ENCODE measurements at places on chromosomes 3 and 15.

DNA sequence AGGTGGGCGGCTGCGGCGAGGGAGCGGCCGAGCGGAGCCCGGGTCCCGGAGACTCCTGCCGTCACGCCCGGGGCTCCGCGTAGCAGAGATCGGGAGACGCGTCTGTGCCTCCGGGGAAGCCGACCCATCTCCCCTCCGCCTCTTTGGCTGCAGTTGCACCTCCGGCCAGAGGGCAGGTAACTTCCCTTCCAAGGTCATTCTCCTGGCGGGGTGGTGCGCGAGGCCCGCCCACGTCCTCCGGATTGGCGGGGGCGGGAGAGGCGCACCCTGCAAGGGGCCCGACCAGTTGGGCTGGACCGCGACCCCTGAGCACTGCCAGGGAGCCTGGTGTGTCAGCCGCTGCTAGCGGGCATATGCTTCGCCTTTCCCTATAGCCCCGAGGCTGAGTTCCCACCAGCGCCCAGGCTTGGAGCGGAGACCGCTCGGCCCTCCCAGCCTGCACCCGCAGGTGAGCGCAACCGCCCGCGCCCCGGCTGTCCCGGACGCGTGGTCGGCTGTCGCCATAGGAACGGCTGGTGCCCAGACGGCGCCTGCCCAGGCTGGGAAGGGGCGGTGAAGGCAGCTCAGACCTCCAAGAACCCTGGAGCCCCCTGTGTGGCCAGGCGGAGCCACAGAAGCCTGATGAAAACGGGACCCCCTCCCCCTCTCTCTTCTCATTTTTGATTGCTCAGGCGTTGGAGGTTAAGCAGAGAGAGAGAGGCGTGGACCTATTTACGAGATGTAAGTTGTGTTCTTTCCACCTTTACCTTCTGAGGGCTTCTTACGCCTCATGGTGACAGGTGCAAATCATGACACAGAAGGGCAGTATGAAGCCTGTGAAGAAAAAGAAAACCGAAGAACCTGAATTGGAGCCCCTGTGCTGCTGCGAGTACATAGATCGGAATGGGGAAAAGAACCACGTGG, 453 bp downstream of the ZDHHC23 start:
- DNase-seq: peak; percentile 43

DNA sequence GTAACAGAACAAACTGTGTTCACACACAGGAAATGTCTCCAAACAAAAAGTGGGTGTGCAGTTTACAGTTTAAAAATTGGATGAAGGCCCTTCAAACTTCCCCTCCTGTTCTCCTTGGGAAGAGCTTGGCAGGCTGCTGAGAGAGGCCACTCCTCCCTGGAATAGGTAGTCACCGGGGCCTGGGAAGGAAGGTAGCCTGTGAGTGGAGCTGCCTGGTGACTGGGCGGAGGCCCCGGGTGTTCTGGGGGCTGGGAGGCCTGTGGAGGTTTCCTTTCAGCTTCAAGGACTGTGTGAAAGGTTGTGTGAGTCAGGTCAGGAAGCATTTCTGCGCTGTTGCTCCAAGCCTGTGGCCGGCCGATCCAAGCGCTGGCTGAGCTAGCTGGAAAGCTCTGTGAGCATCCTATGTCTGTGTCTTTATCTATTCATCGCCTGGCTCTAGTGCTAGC, 14.1 kb downstream of the SLCO3A1 start:
- no peak for DNase-seq

- DNase-seq: no peak
Measured at GRCh38 chr3:101940521-101941317, 91.4 kb downstream of the NFKBIZ start.

GRCh38 chr15:57516327-57517029, 75.2 kb upstream of the MYZAP start:
- no peak for DNase-seq

- no peak for DNase-seq
Measured at GRCh38 chr15:73082812-73083211, 30.5 kb downstream of the NEO1 start.

DNA sequence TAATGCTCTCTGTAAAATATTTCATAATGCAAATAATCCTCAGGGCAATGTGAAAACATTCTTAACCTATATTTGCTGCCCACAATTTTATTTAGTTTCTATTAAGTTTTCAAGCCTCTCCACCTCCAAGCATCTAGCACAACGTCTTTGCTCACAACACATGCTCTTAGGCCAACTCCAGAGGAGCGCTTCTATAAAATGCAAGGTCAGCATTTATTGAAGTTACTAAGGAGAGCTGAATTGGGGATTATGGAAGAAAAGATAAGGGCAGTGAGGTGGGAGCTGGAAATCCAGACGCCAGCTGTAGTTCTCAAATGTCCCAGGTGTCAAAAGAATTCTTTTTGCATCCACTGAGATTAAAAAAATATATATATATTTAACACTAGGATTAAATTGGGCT, 996 bp downstream of the RABL3 start:
- DNase-seq: no peak

DNA sequence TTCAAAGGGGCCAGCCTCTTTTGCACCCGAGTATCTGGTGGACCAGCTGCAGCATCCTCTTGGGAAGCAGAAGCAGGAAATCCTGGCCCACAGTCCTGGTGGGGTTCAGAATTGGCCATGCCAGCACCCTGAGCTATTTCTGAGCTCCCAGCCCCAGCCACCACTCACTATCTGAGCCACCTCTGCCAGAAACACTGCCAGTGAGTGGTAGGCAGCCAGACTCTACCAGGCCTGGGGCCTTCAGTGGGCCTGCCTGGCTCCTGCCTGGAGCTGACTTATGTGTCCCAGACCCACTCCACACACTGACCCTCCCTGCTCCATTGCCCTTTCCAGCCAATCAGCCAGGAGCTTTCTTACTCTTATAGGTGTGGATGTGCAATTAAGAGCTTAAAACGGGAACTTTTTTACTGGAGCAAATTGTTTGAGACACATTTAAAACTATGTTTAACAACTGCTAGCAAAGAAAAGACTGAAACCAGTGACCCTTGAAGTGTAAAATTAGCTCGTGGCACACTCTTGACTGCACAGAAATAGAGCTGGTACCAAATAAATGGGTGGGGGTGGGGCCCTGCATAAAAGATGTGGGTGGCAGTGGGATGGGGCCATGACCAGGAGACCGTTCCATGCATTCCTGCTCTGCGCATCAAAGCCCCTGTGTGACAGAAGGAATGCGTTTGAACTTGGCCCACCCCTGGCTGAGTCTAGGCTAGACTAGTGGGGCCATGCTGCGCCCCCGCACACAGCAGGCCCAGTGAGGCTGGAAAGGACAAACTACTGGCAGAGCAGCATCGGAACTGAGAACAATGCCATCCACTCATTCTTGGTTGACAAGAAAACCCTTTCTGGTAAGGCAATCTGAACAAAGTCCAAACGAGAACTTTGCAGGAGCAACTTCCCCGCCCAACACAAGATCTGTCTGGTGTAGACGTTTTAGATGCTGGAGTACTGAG, 48.0 kb downstream of the CTNNB1 start:
- no peak for DNase-seq

DNA sequence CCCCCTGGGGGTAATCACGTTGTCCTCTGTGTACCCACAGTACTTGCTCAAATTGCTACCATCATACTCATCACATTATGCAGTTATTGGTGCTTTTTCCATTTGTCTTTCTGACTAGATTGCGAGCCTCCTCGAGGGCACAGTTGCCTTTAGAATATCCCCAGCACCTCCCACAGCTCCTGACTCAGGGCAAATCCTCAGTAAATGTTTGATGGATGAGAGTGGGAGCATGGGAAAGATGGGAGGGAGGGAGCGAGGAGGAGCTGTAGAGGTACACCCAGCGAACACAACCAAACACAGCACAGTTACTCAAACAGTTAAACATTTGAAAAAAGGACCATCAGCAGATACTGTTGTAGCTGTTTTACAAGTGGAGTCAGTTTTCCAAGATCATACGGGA, 27.9 kb downstream of the SIDT1 start:
- no peak for DNase-seq

DNA sequence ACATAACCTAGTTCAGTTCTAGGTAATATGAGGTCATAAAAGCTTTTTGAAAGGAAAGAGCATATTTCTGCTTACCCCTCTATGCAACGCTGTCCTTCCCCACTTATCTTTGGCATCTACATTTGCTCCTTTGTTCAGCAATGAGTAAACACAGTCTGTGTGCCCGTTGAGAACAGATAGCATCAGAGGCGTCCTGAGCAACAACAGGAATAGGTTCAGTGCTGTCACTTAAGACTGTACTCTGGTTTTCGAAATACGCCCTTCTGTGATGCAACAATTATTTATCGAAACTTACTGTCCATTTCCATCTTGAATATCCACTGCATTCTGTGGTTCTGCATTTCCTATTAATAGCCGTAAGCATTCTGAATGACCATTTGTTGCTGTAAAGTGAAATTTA, 84.4 kb downstream of the BTD start:
- DNase-seq: no peak

GRCh38 chr15:29128671-29129070, 141.0 kb downstream of the NSMCE3 start:
- DNase-seq: no peak

- no peak for DNase-seq
Measured at GRCh38 chr15:90560229-90560776, 30.6 kb downstream of the CRTC3 start.

DNA sequence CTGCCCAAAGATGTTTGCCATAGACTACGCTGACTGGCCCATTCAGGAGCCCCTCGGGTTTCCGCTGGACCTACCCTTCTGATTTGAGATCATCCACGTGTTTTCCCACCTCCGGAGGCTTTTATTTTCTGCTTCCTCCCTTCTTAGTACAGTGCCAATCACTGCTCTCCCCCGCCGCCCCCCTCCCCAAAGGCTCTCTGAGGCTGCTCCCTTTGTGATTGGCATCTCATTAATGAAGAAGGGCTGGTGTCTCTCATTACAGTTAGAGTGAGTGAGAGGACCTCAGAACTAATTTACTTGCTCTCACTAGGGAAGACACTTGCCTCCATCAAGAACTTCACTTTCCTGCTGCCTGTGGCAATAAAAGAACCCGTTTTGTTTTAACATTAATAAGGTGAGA, 284.7 kb upstream of the ICE2 start:
- no peak for DNase-seq

DNA sequence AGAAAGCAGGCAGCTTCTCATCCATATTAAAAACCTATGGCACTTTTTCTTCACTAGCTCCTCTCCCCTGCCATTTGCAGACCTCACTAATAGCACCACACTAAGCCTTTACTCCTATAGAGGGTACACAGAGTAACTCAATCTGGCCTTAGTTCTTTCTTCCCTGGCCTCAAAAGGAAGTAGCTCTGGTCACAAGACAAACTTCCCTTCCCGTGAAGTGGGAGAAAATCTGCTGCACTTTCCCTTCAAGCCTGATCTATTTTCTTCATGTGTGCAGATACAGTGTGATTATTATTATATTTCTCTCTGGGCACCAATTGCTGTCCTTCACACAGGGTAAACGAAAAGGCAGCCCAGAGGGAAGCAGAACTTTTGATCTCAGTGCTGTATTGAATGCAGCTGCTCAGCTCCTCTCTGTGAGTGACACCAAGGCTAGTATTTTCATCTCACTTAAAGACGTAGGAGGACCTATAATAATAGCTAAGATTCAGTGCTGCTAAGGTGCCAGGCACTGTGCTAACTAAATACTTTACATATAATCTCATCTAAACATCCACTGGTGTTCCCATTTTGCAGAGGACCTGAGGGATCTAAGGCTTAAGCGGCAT, 61.9 kb upstream of the RASGRP1 start:
- no peak for DNase-seq

DNA sequence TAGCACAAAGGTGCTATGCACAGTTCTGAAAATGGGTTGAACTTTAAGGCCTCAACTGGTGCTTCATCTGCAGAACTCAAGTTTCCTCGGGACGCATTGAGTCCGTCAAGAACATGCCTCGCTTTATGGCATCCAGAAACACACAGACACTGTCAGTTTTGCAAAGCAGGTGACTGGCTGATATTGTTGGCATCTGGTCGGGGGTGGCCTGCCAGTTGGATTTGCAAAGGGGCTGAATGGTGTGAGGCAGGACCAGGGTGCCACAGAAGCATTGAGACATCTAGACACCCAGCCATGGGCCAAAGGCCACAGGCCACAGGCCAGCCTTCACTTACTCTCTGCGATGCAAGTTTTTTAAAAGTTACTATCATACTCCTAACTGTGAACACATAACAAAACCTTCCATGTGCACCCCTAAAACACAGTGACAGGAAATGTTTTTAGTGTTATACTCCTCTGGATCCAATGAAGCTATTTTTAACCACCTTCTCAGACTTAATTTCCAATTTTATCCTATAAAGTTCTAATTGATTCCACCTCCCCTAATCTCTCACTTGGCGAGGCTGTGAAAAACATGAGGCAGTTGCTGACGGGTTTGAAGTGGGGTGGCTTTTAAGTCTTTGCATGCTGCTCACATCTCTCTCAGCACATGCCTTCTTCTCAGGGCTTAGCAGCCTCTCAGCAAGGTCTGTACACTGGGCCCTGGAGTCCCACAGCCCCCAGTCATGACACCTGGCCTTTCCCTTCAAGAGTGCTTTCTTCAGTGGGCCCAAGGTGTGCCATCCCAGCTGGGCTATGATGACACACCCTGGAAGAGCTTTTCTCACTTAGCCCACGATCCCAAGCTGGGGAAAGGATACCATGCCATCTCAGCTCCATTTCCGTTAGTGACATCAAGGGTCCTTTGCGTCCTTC, 38.5 kb upstream of the DUSP7 start:
- DNase-seq: no peak

GRCh38 chr3:27209617-27210264, 159.4 kb downstream of the NEK10 start:
- no peak for DNase-seq

GRCh38 chr3:177467247-177467985, 270.1 kb upstream of the TBL1XR1 start:
- DNase-seq: no peak

- no peak for DNase-seq
Measured at GRCh38 chr15:74857082-74857655, 14.2 kb upstream of the ULK3 start.

- DNase-seq: no peak
Measured at GRCh38 chr3:54126551-54126950, 4.2 kb downstream of the CACNA2D3 start.

- DNase-seq: no peak
Measured at GRCh38 chr3:143040261-143040879, 39.0 kb downstream of the U2SURP start.

DNA sequence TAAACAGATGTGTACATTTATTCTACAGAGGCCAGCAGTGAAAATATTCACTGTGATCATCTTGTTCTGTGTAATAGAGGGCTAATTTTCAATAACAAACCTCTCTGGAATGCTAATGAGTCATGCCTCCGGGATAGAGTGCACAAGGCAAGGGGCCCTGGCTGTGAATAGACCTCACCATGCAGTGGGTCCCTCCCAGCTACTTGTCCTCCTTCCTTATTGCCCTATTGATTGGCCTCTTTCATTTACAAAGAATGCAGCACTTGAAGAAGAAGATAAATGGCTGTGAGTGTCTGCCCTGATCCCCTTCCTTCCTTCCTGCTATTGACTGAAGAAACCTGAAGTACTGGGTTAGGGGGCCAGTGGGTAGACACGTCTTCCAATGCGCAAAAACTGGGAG, 436.3 kb downstream of the WDR72 start:
- no peak for DNase-seq

- DNase-seq: no peak
Measured at GRCh38 chr3:25817638-25818037, 27.7 kb downstream of the OXSM start.

- DNase-seq: no peak
Measured at GRCh38 chr3:73718326-73719110, 93.8 kb upstream of the PDZRN3 start.

GRCh38 chr15:25736461-25736860, 126.7 kb downstream of the ATP10A start:
- no peak for DNase-seq
